Hippocampal formation (tissue), 2 donors: ENCODE measurements at places on chromosomes 1 and 21.
A peak's percentile ranks its signal among the peaks of the same experiment; 100 is the strongest.

- DNase-seq, result no peak
Observed at GRCh38 chr1:62722796-62723195, 34.6 kb upstream of the DOCK7 start.

DNA sequence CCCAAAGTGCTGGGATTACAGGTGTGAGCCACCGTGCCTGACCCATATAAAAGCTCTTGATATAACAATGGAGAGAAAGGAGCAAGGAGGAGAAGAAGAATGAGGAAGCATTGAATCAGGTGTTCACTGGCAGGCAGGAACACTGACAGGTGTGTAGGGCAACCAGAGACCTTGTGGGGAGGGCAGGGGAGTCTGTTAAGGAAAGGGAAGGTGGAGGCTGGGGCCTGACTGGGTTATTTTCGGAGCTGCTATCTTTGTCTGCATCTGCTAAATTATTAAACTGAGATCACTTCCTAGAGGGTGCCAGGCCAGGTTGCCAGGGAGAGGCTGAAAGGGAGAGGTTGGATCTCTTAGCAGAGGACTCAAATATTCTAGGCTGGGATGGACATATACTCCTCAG is 6.8 kb upstream of the TRNP1 start:
- no peak for DNase-seq

DNA sequence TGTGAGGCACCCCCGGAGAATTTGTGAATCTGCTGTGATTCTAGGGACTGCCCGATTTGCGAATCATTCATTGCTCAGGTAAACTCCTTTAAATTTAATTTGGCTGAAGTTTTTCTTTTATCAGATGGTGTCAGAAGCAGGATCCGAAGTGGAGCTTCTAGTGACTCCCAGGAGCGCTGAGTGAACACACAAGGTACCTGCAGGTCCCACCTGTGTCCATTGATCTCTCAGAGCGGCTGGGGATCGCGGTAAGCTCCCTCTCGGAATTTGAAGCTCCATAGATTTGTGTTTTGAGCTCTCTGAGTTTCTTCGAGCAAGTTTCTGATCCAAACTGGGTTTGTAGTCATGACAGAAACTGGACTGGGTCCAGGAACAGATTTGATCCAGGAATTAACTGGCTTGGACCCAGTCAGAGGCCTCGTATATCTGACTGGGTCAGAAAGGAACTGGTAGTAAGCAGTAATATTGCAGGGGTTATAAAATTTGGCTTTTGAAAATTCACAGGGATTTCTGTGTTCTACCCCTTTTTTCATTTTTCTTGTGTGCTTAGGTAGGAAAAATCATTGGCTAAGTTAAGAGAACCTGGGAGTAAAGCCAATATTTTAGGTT is 56.2 kb upstream of the EDEM3 start:
- no peak for DNase-seq

DNA sequence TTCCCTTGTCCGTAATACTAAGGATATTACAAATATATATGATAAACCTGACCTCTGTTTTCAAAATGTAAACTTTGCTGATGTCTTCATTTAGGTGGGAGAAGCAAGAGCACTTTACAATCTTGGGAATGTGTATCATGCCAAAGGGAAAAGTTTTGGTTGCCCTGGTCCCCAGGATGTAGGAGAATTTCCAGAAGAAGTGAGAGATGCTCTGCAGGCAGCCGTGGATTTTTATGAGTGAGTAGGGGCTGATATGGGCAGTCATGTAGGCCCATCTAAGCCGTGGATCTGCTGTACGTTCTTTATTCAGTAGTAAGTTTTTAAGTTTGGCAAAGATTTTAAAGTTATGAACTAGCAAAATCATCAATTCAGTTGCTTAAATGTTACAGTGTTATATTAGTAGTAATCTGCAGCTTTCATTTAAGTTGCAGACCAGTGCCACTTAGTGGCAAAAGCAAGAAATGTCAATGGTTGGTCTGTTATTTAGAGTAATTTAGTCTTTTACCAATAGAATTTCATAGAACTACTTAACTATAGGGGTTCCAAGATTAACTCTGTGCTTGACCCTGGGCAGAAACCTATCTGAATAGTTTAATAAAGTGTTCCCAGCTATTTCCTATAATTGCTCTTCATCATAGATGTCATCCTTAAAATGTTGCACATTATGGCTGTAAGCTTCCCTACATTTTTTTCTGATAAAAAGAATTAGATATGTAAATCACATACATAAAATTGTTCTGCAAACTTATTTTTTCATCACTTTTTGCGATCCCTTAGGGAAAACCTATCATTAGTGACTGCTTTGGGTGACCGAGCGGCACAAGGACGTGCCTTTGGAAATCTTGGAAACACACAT is 21.3 kb downstream of the GPSM2 start:
- peak; percentile 86 for DNase-seq

DNA sequence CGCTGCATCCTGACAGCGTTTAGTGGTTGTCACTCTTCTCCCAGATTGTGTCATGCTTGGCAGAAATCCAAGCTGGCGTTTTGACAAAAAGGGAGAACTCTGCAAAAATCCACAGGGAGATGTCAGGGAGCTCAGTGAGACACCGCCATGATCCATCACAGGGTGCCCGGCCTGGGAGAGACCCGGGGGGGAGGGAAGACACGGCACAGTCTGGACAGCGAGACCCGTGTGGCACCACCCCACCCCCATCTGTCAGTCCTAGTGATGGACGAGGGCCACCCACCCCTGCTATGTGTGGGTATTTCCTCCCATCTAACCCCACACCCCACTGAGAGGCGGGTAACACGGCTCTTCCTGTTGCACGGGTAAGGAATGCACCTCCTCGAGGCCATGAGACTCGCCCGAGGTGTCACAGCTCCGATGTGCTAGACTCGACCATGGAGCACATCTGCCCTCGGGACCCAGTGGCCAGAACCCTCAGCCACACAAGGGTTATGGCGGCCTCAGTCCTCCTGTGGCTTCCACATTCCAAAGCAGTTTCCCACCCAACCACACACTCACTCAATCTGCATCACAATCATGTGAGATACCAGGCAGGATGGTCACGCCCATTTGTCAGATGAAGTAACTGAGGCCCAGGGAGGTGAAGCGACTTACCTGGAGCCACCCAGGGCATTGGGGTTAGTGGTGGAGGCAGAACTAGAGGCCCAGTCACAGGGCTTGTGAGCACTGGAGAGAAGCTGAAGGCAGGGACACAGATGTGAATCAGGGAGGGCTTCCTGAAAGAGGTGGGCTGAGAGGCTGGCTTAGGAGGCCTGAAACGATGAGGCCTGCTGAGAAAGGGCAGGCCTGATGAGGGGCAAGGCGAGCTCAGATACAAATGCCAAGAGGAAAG is 688.5 kb downstream of the MATN1 start:
- no peak for DNase-seq

- DNase-seq, result no peak
Observed at GRCh38 chr1:38772026-38772425, 87.5 kb downstream of the RRAGC start.

DNA sequence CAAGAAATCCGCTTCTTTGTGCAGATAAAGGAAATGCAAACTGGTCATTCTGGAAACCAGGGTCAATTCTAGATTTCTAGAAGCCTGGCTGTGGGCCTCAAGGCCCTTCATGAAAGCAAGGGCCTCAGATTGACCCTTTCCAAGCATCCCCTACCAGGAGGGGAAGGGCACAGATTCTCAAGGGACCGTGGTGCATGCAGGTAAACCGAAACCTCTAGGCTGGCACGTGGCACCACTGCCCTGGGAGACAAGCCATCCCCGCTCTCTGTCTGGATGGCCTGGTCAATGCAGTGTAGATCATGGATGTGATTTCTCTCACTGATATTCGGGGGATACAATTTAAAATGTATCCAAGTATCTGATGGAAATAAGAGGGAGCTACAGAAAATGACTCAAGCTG is 69.4 kb downstream of the TOMM20 start:
- DNase-seq, result no peak

DNA sequence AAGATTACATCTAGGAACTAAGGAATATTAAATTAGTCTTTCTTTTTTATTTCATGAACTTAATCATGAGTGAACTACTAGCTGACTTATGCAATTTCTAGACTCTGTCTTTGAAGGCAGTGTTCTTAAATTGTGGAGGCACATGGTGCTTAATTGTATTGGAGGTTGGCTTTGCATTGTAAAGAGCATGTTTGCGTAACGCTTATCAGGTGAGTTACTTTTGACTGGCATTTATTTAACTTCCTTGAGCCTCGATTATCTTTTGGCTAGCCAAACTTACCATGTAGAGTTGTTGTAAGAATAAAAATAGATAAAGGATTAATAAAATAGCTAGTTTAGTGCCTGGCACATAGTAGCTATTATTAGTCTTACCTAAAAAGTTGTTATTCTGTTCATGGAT is 262.4 kb downstream of the PDE4B start:
- DNase-seq, result no peak

GRCh38 chr1:242692988-242693387 is 168.5 kb upstream of the PLD5 start:
- no peak for DNase-seq

GRCh38 chr1:7771823-7772299 is 765 bp downstream of the VAMP3 start:
- DNase-seq, result no peak
